ENCODE measurements at places on chromosomes 12 and 14.

GRCh38 chr12:77686760-77687159 is 143.9 kb upstream of the NAV3 start:
- DNase-seq = no peak

GRCh38 chr14:23066368-23066767 is 9.0 kb upstream of the CDH24 start:
- no peak for DNase-seq

DNA sequence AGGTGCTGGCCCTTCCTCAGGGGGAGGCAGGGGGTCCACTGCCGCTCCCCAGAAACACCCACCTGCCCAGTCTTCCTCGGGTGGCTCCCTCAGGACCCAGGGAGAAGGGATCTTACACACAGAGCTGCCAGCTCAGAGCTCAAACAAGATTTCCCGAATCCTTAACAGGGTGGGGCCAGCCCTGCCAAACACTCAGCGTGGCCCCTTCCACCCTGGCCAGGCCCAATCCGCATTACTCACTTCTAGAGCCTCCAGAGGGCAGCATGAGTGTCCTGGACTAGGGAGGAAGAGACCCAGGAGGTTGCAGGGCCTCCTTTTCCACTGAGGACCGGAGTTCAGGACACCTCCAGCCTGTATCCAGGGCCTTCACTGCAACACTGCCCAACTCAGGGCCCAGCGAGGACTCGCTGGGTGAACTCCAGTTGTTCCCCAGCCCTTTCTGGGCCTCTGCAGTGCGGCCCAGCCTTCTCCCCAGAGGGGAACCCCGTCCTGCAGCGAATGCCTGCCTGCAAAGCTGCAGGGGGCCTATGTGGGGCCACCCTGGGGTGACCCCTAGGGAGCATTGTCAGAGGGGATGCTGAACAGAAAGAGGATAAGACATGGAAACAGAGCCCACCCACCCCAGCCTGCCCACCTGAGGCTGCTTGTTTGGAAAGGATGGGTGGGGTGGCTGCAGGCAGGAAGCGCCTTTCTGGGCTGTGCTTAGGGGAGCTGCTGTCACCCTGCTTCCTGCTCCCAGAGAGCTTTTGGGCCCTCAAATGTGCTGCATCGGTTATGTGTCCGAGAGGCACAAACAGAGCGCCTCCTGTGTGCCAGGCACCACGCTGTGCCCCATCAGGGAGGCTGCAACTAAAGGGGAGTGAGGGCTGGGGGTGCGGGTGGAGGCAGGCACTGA is 43.8 kb downstream of the CCNK start:
- no peak for DNase-seq

- no peak for DNase-seq
Measured at GRCh38 chr12:98595243-98595988, 1.9 kb downstream of the SLC25A3 start.

DNA sequence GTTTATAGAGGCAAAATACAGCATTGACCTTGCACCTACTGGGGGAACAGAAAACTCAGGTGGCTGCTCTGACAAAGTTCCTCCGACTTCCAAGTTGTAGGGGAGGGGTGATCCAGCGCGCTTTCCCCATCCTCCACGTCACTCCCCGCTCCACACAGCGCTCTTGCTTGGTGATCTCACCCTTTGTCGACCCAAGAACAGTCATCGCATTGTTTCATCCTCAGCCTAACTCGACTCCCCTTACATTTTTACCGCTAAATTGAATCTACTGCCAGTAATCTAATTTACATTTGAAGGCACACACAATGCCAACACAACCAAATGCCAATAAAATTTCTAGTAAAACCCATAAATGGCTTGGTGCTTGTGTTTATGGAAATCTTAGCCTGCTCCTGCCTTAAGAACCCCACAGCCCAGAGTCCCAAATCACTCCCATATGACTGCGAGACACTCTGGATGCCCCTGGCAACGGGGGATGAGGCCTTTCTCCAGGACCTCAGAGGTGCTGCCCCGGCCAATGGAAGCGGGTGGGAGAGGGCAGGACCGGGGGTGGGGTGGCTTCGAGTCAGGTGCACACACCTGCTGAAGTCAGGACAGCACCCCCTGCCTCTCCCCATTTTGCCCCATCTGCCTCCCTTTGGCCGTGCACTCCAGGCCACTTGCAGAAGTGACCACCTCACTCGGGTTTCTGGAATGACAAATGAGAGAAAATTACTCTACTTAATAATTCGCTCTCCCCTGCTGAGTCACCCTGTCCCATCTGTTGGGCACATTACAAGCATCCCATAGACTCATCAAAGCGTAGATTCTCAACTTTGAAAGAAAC is 98.2 kb upstream of the GSC start:
- DNase-seq = no peak

GRCh38 chr14:88002421-88003075 is 2.4 kb upstream of the GPR65 start:
- no peak for DNase-seq

DNA sequence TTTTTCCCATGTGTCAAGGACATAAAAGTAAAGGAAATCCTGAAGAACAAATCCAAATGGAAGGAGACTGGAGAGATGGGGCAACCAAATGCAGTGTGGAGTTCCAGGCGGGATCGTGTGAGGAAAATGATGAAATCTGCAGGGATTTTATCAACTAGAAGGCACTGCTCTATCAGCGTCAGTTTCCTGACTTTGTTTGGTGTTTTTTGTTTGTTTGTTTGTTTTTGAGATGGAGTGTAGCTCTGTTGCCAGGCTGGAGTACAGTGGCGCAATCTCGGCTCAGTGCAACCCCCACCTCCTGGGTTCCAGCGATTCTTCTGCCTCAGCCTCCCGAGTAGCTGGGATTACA is 43.3 kb upstream of the GPR132 start:
- DNase-seq = no peak

DNA sequence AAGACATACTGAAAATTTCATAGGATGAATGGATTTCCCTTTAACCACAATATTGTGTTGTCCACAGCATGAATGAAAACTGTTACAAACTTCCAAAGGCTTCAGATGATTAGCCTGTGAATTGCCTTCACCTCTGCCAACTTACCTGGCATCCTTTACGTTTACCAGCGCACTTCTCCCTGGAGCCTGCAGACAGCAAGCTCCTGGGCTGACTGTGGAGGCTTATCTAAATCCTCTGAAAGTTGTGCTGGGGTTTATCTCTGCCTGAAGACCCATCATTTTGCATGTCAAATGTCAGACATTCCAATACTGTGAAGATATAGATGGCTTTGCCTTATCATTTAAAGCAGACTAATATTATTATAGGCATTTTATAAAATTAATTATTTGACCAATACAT is 403.0 kb downstream of the SYT1 start:
- DNase-seq = no peak

DNA sequence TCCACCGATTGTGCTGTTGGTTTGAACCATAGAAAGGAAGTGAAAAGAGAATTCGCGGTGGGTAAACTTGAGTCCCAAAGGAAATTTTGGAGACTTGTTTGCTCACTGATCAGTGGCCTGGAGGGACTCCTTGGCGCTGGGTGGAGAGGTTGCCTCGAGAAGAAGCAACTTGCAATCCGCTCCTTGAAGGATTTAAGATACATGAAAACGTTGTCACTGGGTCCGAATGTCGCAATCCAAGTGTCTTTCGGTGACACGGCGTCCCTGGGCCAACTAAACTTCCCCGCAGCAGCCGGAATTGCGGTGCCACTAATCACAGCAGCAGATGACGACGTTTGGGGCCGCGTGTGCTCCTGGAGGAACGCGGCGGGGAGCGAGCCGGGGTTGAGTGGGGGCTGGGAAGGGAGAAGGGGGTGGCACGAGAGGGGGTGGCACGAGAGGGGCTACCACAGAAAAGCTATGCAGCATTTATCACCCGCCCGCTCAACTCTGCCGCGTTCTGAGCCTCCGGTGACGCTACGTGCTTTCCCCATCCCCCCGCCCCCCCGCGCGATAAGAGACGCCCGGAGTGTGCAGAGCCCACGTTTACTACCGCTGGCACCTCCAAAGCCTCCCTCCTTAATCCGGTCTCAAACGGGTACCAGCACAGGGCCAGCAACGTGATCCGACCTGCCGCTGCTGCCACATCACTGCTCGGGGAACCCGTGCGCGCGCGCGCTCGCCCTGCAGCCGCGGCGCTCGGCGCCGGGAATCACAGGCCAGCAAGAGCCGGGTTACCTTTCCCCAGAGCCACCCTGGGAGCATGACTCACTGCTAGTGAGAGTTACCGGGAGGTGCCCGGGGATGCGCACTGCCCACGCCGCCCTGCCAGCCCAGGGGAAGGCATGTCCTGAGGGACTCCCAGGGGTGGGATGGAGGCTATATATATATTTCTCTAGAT is 833 bp upstream of the BHLHE41 start:
- DNase-seq = peak; percentile 75

GRCh38 chr14:104321088-104321801 is 182.9 kb downstream of the KIF26A start:
- DNase-seq = no peak

DNA sequence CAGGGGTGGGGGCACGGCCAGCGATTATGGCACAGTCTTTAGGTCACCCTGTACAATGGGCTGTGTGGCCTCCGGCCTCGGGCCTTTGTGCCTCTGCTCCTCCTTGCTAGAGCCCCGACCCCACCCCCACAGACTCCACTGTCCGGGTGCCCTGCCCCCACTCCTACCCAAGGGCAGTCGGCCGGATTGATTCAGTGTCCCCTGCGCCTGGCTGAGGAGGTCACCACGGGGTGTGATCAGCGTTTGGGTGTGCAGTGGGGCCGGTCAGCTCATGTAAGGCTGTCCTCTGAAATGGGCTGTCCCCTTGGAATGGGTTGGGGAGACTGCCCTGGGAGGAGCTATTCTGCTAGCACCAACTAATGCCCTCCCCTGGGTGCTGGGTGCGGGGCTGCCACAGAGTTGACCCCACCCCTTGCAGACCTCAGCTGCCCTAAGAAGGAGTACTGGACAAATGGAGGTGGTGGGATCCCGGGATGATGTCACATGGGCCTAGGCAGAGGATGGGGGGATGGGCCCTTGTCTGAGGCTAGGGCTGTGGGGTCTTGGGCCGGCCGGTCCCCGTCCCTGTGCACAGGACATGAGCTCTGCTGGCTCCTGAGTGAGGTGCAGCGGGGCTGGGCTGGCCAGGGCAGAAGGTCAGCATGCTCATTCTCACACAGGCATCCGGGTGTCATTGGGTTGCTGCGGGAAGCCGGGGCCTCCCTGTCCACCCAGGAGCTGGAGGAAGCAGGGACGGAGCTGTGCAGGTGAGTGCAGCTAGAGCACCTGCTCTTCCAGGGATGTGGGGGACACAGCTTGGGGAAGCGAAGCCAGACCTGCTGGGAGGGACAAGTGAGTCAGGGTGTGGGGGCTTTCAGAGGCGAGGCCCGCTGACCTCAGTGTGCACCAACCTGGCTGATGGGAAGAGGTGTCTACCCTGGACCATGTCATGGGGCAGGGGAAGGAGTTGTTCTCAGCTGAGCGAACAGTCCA is 23.4 kb downstream of the ASPG start:
- no peak for DNase-seq

DNA sequence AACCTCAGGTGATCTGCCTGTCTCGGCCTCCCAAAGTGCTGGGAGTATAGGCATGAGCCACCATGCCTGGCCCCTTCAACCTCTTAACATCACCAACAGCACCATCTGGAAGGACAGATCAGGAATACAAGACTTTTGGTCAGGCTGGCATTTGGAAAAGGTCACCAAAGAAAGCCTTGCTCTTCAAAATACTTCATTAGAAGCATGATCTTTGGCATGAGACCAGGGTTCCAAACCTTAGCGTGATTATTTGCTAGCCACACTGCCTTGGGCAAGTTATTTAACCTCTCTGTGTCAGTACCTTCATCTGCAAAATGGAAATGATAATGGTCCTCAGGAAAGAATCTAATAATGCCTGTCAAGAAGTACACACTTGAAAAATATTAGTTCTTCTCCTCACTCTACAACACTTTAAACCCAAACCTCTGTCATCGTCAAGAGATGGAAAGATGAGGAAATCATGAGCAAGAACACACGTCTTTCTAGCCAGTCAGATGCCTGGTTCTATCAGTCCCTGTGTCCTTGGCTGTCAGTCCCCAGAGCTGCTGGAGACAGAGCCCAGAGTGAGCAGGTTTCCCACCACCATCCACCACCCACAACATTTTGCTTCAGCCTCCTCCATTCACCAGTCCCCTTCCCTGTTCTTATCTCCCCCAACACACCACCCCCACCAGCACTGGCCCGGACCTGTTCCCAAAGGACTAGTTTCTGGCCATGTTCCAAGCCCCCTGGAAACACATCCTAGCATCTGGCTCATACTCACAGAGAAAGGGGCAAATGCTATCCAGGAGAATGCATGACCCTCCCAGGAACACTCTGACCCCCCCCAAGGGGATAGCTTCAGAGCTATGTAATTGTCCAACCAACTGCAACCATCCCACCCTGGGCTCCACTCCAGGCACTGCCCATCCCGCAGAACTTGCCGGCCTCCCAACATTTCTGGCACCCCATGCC is 2.0 kb downstream of the ADCY6 start:
- no peak for DNase-seq

GRCh38 chr12:22588817-22589216 is 36.2 kb upstream of the ETNK1 start:
- no peak for DNase-seq

DNA sequence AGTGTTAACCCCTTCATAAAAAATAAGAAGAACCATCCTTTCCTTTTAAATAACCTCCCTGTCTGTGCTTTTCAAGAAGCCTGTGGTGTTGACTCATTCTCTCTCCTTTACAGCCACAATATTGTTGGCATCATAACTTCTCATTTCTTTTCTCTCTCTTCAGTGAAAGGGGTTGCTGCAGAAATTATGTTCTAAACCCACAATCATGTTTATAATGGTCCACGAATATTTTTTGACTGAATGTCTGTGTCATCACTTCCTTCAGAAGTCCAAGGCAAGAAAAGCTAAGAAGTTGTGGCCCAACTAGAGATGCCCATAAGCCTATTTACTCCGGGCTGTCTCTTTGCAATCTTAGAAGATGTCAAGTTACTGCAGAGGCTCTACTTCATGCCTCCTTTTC is 488.3 kb downstream of the APAF1 start:
- no peak for DNase-seq
